ENCODE measurements at places on chromosomes 5 and 9.

- no peak for DNase-seq
Observed at GRCh38 chr9:124964604-124965003, 23.7 kb upstream of the GOLGA1 start.

DNA sequence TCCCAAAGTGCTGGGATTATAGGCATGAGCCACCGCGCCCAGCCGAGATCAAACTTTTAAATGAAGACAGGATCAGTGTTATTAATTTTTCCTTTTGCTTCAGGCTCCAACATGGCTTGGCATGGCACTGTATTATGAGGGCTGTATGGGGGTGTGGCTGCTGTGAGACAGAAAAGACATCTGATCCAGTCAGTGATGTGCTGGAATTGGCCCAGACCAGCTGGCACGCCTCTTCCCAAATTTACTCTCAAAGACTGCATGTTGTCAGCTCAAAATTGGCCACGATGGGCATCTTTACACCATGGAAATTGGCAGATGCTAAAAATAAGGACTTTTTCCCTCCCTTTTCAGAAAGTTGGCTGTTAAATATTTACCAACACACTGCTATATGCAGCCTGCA is 12.1 kb upstream of the COL27A1 start:
- no peak for DNase-seq

DNA sequence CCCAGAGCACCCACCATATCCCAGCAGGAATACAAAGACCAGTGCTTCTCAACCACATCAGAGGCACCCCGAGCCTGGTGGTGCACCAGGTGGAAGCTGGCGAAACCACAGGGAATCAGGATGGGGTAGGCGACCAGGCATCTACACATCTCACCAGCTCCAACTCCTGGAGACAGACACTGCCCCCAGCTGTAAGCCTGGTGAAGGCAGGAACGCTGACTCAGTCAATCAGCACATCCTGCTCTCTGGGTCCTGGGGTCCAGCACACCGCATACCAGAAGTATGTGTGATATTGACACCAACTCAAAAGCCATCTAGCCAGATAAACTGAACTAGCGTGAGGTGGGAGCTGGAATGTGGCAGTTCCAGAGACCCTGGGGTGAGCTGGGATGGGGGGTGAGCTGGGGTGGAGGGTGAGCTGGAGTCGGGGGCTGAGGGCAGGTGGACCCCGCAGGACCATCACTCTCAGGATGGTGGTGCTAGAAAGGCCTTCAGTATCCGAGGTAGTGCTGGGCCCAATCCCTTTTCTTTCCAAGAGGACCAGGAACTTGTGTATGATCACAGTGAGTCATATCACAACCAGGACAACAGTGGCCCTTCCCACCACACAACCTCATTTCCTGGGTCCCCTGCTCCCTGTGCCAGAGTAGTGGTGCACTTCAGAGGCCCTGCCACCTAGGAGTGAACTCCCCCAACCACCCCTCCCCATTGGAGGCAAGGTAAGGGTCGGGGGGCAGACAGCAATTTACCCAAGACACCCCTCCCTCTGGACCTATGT is 2.5 kb downstream of the DBN1 start:
- no peak for DNase-seq

- no peak for DNase-seq
Observed at GRCh38 chr5:76896196-76896595, 46.4 kb downstream of the S100Z start.

- no peak for DNase-seq
Observed at GRCh38 chr5:9098990-9099389, 446.9 kb downstream of the SEMA5A start.

Data from Ammon's horn (tissue), 1 donor.